Kidney (tissue), 22 donors: ENCODE measurements at places on chromosomes 16 and 17. TPM values are rescaled to one million over a fixed set of nuclear protein-coding genes. Genes with fewer than 3 reads are reported as not detected.

The BORCS6 gene
- 8.6 TPM for total RNA-seq

The CACNG5 gene
- total RNA-seq, result not detected

- no peaks in the 10 kb centered on the region for H3K4me1 ChIP-seq
- H3K4me3 ChIP-seq, result no peak overlapping the region
- H3K27me3 ChIP-seq, result no peaks in the 10 kb centered on the region
- H3K36me3 ChIP-seq, result peaks cover 7% of the 10 kb centered on the region
These were observed 12.4 kb downstream of the MRPL27 start for GRCh38 chr17:50360486-50361115.

GRCh38 chr17:71741836-71742235 is 379.0 kb upstream of the SOX9 start:
- no peak for DNase-seq
- H3K4me1 ChIP-seq, result no peaks in the 10 kb centered on the region
- no peaks in the 10 kb centered on the region for H3K27me3 ChIP-seq
- no peak overlapping the region for H3K27ac ChIP-seq

DNA sequence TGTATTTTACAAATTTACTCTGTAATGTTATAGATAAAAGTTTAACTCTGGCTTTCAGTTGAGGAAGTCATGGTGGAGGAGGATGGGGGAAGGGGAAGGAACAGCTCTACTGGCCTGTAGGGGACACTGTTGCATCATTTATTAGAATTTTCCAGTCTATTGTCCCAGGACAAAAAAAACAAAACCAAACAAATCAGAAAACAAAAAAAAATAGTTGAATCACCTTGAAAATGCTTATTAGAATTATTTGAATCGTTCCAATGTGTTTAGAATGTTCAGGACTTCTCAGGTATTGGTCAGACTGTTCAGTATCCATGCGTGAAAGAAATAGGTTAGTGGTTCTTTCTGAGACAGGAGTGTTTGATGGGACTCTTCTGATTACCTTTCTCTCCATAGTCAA is 242.0 kb downstream of the FTO start:
- H3K4me3 ChIP-seq, result no peak overlapping the region
- H3K4me1 ChIP-seq, result no peaks in the 10 kb centered on the region
- H3K27me3 ChIP-seq, result no peaks in the 10 kb centered on the region
- DNase-seq, result peak; percentile 60

DNA sequence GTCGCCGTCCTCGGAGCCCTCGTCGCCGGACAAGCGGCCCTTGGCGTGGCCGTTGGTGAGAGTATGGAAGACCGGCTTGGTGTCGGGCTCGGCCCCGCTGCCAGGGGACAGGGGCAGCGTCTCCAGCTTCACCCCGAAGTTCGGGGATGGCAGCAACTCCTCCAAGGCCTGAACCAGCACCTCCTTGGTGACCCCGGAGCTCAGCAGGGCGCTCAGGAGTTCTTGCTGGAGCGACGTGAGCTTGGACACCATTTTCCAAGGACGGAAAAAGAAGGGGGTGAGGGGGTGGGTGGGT is 279 bp downstream of the HNF1B start:
- peaks cover 13% of the 10 kb centered on the region for H3K27me3 ChIP-seq
- peaks cover 8% of the 10 kb centered on the region for H3K4me1 ChIP-seq

- no peaks in the 10 kb centered on the region for H3K36me3 ChIP-seq
- no peak overlapping the region for H3K27ac ChIP-seq
- H3K27me3 ChIP-seq, result no peaks in the 10 kb centered on the region
- DNase-seq, result no peak
- H3K4me1 ChIP-seq, result no peaks in the 10 kb centered on the region
These were observed 317.2 kb upstream of the ZFHX3 start for GRCh38 chr16:73365016-73365551.

The GPR179 gene
- not detected for total RNA-seq
